Fibroblast of the aortic adventitia (primary cell): ENCODE measurements at places on chromosomes 13 and 19. TPM values are rescaled to one million over a fixed set of nuclear protein-coding genes. Genes with fewer than 3 reads are reported as not detected.

DNA sequence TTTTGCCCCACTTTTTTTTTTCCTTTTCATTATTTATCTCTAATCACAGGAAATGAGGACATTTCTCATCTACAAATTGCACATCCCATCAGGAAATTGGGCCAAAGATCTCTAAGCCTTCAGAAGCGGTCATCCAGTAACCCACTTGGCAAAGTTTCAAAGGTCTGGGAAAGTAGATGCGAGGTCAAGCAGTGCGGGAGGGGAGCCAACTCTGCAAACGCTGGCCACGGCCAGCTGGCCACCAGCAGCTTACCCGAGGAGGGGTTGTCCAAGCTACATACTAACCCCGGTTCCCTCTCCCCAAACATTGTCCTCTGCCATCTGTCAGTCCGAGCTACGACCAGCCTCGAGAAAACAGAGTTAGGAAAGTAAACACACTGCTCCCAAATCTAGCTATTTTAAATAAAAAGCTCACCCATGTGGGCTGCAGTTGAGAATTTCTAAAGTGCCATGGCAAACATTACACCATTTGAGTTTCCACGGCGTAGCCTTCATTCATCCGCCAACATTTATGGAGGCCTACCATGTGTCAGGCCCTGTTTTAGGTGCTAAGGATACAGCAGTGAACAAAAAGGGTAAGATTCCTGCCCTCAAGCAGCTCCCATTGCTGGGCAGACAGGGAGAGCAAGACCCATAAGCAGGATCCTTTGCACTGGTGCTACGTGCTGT, 11.5 kb downstream of the FFAR2 start:
- no peak for DNase-seq

DNA sequence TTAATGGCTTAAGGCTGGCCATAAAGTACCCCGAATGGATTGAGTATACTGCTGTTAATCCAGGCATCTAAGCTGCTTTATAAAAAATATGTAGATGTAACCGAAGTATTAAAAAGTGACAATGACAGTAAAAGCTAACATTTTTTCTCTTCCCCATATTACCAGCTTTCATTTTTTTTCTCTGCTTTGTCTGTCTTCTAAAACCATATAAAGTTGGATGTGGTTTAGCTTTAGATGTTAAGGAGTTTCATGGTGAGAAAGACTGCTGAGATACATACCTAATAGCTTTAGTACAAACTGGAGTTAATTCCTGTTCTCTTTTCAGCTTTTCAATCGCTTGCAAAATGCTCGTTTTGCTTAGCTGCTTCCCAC, 838 bp downstream of the AKAP11 start:
- DNase-seq = peak; percentile 20

DNA sequence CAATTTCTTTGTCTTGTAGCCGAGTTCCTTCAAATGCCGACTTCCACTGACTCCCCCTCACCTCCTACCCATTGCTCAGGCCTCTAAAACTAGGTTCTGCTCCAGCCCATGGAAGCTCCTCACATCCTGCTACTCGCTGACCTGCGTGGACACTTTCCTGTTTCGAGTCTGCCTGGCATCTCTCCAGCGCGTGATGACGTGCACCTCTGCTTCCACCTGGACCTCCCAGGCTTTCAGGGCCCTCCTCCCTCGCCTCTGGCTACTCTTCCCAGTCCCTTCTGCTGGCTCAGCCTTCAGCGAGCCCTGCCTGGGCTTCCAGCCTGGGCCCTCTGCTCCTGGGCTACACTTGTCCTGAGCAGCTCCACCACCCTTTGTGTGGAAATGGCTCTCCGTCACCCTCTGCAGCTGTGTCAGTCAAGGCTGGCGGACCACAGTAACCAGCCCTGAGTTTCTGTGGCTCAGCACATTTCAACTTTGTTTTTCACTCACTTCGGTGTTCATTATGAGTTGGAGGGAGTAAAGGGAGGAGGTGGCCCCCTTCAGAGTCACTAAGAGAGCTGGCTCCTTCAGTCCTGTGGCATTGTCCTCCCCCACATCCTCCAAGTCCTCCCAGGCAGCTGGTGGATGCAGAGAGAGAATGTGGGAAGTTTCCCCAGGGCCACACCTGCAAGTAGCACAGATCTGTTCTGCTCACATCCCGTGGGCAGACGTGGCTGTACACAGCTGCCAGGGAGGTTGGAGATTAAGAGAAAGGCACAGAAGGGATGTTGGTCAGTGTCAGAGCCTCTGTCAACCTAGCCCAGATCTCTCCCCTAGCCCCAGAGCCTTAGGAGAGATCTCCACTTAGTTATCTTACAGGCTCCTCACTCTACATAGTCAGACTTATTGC, 49.4 kb downstream of the SERP2 start:
- DNase-seq = no peak

- no peak for DNase-seq
These were observed 1.1 kb downstream of the NLRP13 start for GRCh38 chr19:55930996-55931515.

GRCh38 chr13:33633701-33634545, 184.0 kb upstream of the RFC3 start:
- peak; percentile 40 for DNase-seq

GRCh38 chr19:4455719-4456475, 1.7 kb downstream of the UBXN6 start:
- peak; percentile 79 for DNase-seq

Gene IRGC
- not detected in 2 replicates for total RNA-seq

Gene MYO9B
- 58.9 and 103 TPM in 2 replicates for total RNA-seq

Gene ZNF550
- 2.1 and 7.8 TPM in 2 replicates for total RNA-seq
